ENCODE measurements at places on chromosomes 1 and 21. TPM values are rescaled to one million over a fixed set of nuclear protein-coding genes. Genes with fewer than 3 reads are reported as not detected.

TNFRSF25 gene
- total RNA-seq = 82.4 TPM

DNA sequence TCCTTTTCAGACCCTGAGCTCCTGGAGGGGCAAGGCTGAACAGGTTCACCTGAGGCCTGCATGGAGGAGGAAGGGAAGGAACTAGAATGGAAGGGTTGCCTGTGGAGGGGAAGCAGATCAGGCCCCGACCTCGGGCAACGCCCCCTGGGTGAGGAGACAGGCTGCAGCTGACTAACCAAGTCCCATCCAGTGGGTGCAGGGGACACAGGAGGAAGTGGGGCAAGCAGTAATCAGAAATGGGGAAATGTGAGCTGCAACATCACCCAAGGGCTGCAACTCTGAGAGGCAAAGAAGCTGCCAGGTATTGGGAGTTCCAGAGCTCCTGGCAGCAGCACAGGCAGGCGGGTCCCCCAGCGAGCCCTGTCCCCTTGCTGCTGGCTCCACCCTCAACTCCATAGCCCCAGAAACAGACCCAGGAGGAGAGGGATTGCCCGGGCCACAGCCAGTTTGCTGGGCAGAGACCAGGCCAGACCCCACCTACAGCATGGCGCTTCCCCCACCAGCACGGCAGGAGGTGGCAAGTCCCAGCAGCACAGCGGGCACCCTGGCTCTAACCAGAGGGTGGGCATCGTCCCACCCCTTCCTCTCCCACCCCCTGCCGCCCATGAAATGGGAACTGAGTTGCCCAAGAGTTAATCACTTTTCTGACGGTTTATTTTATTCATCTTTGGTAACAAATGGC lies 38.5 kb downstream of the MRPL37 start:
- DNase-seq = no peak

- no peak for DNase-seq
Measured at GRCh38 chr1:234507089-234507488, 28.1 kb upstream of the TARBP1 start.

AGMAT gene
- total RNA-seq = 16.2 TPM

SLC6A17 gene
- total RNA-seq = 0.12 TPM

DNA sequence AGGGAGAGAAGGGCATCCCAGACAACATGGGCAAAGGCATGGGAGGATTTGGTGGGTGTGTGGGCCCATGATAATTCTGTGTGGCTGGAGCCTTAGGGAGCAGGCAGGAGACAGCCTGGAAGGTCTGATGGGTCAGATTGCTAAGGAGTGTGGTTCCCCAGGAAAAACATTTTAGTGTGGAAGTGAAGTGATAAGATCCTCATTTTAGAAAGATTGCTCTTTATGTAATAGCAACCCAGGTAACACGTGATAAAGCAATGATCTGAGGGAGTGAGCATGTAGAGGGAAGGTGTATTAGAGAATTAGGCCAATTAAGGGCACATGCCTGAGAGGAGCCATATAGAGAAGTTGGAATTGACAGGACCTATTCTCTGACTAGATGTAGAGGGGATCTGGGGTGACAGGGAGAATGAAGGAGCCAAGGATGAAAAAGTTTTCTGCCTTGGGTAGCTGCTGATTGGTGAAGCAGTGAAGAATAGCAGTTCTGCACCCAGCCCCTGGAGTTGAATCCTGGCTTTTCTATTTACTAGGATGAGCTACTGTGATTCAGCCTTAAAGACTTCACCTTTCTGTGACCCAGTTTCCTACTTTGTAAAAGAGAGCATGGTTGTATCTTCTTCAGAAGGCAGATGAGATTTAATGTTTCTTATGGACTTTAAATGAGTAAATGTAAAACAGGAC lies 18.7 kb upstream of the SLAMF6 start:
- no peak for DNase-seq

GRCh38 chr1:196650403-196650802 lies 1.4 kb upstream of the CFH start:
- no peak for DNase-seq

GPR3 gene
- 0.64 TPM for total RNA-seq

DNA sequence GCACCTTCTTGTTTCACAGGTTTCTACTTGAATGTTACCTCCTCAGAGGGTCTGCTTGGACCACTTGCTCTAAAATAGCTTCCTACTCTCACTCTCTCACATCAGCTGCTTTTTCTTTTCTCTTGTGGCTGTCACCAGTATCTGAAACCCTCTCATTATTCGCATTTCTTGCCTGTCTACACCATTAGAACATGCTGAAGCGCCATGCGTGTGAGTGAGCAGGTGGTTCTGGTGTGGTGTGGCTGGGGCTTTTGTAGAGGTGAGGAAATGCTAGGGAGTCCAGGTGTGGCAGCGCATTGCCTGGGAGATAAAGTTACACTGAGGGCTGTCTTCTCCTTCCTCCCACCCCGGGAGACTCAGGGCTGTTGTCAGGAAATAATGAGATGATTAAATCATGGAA lies 4.1 kb downstream of the ZNF362 start:
- DNase-seq = no peak

NBPF4 gene
- total RNA-seq = not detected

FPGT gene
- 11.0 TPM for total RNA-seq

All from activated naive CD4-positive, alpha-beta T cell treated with anti-CD3 and anti-CD28 coated beads for 36 hours (primary cell).